Lower lobe of right lung (tissue), 2 donors: ENCODE measurements at places on chromosomes 11 and 22.

- DNase-seq = no peak
- no peaks in the 10 kb centered on the region for H3K36me3 ChIP-seq
- H3K27ac ChIP-seq = no peak overlapping the region
- peaks cover 23% of the 10 kb centered on the region for H3K4me1 ChIP-seq
- no peak overlapping the region for H3K4me3 ChIP-seq
These were observed 20.9 kb downstream of the DKK3 start for GRCh38 chr11:11987503-11988022.

DNA sequence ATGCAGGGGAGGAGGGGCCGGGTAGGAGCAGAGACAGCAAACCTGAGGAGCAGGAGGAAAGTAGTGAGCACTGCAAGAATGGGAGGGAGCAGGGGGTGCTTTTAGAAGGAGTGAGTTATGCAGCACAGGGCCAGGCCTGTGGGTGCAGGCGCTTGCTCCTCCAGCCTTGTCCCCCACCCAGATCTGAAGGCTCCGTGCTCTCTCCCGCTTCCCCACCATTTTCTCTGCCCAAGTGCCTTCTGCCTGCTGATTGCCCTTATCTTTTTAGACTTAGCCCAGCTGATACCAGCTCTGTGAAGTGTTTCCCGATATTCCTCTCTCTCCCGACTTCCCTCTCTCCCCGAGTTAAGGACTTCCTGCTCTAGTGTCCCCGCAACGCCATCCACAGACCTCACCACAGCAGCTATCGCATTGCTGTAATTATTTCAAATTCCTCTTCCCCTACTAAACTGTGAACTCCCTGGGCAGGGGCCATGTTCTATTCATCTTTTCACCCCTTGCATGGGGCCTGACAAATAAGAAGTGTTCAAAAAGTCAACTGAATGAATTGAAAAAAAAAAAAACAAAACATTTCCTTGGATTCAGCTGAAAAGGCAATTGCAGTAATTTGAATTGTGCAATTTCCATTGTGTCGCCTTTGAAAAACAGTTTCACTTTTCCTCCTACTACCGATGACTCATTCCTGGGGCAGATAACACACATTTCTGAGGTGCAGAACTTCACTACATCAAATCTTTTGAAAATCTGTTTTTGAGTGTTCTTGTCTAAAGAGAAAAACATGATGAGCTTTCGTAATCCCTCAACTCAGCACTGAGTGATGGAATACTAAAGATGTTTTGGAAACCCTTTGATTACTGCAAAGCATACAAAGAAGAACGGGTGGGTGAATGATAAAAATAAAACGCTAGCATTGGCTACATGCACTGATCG lies 69.7 kb upstream of the BMAL1 start:
- no peaks in the 10 kb centered on the region for H3K36me3 ChIP-seq
- no peaks in the 10 kb centered on the region for H3K27me3 ChIP-seq
- peaks cover 9% of the 10 kb centered on the region for H3K4me1 ChIP-seq
- H3K27ac ChIP-seq = peak overlapping the region; percentile 74
- peak overlapping the region; percentile 43 for H3K4me3 ChIP-seq

DNA sequence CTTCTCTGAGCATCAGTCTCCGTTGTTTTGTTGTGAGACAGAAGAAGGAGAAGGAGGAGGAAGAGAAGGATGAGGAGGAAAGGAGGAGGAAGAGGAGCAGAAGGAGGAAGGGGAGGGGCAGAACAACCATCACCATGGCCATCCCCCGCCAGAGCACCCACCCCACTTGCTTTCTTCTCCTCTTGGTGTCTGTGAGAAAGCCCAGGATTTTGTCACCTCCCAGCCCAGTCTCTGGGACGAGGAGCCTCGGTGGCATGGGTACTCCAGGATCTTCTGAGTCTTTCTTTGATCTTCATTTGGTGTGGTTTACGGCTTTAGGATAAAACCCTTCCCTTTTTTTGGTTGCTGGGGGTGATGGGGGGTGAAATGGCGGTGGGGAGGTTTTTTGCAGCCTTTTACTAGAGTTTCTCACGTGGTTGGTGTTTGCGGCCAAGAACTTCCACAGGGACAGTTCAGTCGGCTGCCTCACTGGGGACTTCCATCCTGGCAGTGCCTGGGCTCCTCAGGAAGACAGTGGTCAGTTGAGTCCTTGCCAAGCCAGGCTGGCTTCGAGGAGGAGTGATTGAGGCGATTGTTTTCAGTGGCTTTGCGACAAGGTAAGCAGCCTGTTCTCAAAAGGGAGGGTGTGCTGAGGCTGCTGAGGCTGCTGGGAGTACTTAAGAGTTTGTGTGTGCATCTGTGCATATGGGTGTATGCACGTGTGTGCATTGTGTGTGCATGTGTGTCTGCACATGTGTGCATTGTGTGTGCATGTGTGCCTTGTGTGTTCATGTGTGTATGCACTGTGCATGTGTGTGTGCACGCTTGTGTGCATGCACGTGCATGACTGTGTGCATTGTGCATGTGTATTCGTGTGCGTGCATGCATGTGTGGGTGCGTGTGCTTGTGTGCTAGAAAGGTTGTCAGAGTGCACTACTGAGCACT lies 567.5 kb downstream of the TBC1D22A start:
- peaks cover 4% of the 10 kb centered on the region for H3K27me3 ChIP-seq
- no peaks in the 10 kb centered on the region for H3K36me3 ChIP-seq
- no peak overlapping the region for H3K27ac ChIP-seq

GRCh38 chr11:120432056-120433018 lies 79.2 kb upstream of the GRIK4 start:
- no peak for DNase-seq
- peak overlapping the region; percentile 48 for H3K27ac ChIP-seq
- peaks cover 42% of the 10 kb centered on the region for H3K36me3 ChIP-seq

DNA sequence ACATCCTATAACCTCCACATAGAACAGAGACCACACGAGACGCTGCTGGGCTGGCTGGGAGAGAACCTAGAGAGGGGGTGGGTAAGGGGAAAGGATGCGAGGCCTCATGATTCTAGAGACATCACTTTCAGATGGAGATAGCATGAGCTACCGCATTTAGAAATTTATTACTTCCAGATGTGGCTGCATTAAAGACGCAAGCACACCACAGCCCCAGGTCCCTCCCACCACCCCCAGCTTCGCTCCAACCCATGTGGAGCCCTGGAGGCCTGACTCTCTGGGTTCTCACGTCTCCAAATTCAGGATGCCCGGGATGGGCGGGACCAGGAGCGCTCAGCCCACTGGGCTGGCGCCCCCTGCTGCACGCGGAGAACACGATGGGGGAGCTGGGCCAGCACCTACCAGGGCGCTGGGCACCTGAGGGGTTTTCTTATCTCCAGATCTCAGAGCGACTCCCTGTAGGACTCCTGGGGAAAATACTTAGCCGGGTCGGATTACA lies 13.6 kb downstream of the MRPL21 start:
- DNase-seq = no peak
- peak overlapping the region; percentile 56 for H3K27ac ChIP-seq
- no peak overlapping the region for H3K4me3 ChIP-seq
- H3K27me3 ChIP-seq = no peaks in the 10 kb centered on the region
- H3K4me1 ChIP-seq = peaks cover 15% of the 10 kb centered on the region

GRCh38 chr22:22907551-22908494 lies 20.2 kb downstream of the IGLL5 start:
- H3K4me3 ChIP-seq = no peak overlapping the region
- H3K27me3 ChIP-seq = peaks cover 9% of the 10 kb centered on the region
- peak; percentile 26 for DNase-seq
- no peaks in the 10 kb centered on the region for H3K4me1 ChIP-seq
- H3K27ac ChIP-seq = no peak overlapping the region
- no peaks in the 10 kb centered on the region for H3K36me3 ChIP-seq

GRCh38 chr22:26168939-26169314 lies 335 bp upstream of the SEZ6L start:
- no peak for DNase-seq
- H3K27ac ChIP-seq = no peak overlapping the region
- peak overlapping the region; percentile 40 for H3K4me3 ChIP-seq
- H3K36me3 ChIP-seq = no peaks in the 10 kb centered on the region
- peaks cover 66% of the 10 kb centered on the region for H3K27me3 ChIP-seq
